SW 1271 (cell line): ENCODE measurements at places on chromosomes 6 and 20.

- DNase-seq = no peak
Observed at GRCh38 chr6:123802351-123802696, 1.3 kb upstream of the NKAIN2 start.

- no peak for DNase-seq
Observed at GRCh38 chr20:20677186-20677585, 35.3 kb downstream of the RALGAPA2 start.

DNA sequence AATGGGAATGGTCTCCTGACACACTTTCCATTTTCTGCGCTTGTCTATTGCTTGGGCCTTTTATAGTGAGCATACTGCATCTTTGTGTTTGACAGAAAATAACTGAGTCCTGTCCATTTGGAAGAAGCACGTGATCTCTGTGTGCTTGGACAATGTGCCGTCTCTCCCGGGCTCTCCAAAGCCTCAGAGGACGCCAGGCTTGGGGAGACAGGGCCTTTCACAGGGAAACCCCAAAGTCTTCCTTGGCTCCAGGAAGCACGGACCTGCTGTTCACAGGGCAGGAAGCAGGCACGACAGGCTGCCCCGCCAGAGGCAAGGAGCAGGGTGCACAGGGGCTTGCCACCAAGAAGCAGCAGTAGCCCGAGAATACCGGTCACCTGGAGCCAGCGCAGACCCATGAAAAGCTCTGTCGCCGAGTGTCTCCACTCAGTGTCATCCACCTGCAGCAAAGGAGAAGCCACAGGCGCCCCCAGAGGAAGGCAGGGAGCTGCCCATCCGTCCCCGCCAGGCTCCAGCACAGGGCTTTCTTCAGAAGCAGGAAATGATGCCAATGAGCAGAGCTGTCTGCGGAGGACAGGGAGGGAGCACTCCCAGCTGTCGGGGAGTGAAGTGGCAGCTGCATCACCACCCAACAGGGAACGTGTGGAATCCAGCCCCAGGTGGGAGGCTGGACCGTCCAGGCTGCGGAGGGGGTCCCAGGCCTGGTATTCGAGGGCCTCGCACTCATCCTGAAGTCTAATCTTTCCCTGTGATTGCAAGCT lies 135.1 kb downstream of the AGPAT4 start:
- no peak for DNase-seq

GRCh38 chr6:30543821-30544220 lies 12.5 kb downstream of the GNL1 start:
- DNase-seq = no peak

DNA sequence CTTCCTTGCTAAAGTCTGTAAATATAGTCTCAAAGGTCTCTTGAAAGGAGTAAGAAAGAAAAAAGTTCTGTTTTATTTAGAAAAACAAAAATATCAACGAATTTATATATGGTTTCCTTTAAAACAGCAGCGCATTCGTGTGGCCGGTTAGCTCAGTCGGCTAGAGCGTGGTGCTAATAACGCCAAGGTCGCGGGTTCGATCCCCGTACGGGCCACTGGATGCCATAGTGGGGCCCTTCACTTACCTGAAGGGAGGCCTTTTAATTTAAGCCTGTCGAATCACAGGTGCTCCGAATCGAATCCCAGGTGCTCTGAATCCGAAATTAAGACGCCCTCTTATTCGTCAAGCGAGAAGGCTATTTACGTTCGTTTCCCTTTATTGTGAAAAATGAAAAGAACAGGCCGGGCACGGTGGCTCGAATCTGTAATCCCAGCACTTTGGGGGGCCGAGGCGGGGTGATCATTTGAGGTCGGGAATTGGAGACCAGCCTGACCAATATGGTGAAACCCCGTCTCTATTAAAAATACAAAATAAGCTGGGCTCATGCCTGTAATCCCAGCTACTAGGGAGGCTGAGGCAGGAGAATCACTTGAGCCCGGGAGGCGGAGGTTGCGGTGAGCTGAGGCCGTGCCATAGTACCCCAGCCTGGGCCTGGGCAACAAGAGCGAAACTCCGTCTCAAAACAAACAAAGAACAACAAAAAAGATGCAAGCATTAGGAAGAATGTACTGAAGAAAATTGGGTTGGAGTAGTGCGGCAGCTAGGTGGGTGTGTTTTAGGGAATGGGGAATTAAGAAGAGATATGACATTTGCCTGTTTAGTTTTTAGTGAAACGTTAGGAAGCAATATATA lies 195.8 kb upstream of the ZNF184 start:
- DNase-seq = peak; percentile 71

GRCh38 chr6:19382676-19383075 lies 454.5 kb upstream of the ID4 start:
- no peak for DNase-seq

- no peak for DNase-seq
Observed at GRCh38 chr6:85580118-85580877, 13.4 kb downstream of the SNX14 start.

GRCh38 chr6:75932067-75932466 lies 140.4 kb downstream of the IMPG1 start:
- no peak for DNase-seq

DNA sequence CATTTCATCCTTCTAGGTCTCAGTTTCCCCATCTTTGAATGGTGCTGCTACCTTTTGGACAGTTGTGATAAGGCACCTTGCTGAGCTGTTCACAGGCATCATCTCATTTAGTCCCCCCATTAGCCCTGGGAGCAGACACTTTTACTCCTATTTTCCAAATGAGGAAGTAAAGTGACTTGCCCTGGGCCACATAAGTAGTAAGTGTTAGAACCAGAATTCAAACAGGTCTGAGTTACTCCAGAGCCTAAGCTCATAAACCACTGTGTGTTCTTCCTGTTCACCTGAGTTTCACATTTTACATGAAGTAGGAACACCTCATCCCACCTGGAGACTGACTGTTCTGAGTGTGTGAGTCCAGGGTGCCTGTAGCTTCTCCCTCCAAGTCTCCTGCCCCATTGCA lies 43.5 kb upstream of the EPB41L1 start:
- DNase-seq = no peak

DNA sequence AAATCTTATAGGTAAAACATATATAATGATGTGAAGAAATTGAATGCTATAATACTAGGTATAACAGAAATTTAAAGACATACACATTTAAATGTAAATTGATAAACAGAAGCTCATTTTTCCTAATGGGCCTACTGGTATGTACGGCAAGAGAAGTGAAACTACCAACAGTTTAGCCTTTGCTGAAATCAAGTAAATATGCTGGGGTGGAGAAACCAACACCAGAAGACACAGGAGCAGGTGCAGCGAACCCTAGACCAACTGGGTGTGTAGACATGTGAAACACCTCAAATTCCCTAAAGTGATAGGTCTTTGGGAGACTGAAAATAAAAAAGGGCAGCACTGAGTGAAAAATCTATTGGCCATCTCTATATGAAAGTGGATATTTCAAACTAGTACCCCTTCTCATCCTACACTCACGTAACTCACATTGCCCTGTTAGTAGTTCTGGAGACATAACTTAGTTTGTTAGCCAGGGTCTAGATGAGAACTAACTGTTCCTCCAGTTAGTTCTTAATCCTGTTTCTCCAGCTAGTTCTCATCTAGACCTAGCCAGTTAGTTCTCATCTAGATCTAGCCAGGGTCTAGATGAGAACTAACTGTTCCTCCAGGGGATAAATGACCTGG lies 53.1 kb downstream of the SLC35D3 start:
- DNase-seq = no peak

- DNase-seq = no peak
Observed at GRCh38 chr6:6976193-6976592, 131.6 kb upstream of the RREB1 start.

GRCh38 chr6:73728548-73729205 lies 32.7 kb downstream of the CD109 start:
- DNase-seq = no peak

DNA sequence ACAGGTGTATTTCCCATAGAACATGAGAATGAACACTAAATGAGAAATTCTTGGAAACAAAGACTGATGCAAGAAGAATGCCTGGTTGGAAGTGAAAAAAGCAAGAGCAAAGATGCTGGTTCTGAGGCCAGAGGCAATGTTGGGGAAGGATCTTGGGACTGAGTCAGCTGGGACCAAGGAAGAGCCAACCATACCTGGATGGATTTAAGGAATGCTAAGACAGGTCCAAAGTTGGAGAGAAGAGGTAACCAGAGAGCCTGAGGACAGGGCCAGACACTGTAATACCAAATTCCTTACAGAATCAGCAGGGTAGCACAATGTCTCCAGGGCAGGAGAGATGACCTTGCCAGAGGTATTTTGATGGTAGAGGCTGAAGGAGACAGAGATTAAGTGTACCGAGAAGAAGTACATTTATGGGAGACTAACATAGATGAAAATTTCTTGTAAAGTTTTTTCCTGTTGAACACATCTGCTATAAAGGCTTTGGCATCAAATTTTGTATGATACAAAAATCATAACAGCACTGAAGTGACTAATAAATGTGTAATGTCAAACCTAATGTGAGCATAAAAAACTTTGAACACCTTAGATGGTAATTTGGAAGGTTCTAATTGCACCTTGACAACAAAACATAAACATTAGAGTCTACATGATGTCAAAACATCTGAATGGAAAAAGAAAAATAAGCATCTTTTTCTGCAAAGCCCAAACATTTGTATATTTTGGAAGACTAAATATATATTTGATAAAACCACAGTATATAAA lies 221.7 kb upstream of the MARCKS start:
- DNase-seq = no peak
